ENCODE measurements at places on chromosomes 4 and X. TPM values are rescaled to one million over a fixed set of nuclear protein-coding genes. Genes with fewer than 3 reads are reported as not detected.
A peak's percentile ranks its signal among the peaks of the same experiment; 100 is the strongest.

The SORCS2 gene
- total RNA-seq: 2.7 TPM

DNA sequence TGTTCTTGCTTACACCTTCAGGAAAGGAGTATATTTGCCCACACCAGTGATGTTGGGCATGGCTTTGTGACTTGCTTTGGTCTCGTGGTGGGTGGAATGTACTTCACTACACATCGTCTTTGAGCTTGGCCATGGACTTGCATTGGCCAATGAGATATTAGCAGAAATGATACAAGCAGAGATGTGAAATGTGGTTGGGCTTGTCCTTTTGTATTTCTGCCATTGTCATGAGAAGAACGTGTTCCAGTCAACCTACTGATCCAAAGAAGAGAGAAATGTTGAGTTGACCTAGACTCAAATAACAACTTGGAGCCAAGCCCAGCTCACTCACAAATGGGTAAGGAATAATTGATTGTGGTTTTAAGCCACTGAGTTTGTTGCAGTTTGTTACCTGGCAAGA is 138.4 kb upstream of the ARX start:
- DNase-seq: no peak
- no peaks in the 10 kb centered on the region for H3K4me1 ChIP-seq
- H3K4me3 ChIP-seq: no peak overlapping the region
- H3K36me3 ChIP-seq: no peaks in the 10 kb centered on the region

The RTL3 gene
- 0.09 TPM for total RNA-seq

The CT83 gene
- total RNA-seq: not detected

GRCh38 chr4:108361886-108362285 is 193.2 kb upstream of the LEF1 start:
- no peaks in the 10 kb centered on the region for H3K27me3 ChIP-seq
- peaks cover 81% of the 10 kb centered on the region for H3K4me1 ChIP-seq
- H3K4me3 ChIP-seq: no peak overlapping the region
- no peaks in the 10 kb centered on the region for H3K36me3 ChIP-seq

DNA sequence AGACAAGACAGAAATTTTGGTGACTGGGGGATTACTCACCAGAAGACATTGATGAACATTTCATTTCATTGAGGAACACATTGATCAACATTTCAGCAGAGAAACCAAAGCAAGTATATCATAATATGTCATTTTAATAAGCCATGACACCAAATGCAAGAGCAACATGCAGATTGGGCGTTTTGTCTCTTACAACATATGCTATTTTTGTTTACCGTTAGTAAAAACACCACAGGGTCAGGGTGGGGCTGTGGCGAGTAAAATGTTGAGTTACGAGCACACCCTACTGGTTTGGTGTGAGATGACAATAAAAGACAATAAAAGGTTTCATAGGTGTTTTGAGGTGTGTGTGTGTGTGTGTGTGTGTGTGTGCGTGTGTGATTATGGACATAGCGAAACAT is 294.5 kb downstream of the PDGFC start:
- no peaks in the 10 kb centered on the region for H3K27me3 ChIP-seq
- H3K27ac ChIP-seq: no peak overlapping the region
- no peak overlapping the region for H3K4me3 ChIP-seq
- no peaks in the 10 kb centered on the region for H3K4me1 ChIP-seq
- peak; percentile 6 for DNase-seq

- no peaks in the 10 kb centered on the region for H3K4me1 ChIP-seq
- H3K27me3 ChIP-seq: no peaks in the 10 kb centered on the region
- H3K4me3 ChIP-seq: no peak overlapping the region
- no peak overlapping the region for H3K27ac ChIP-seq
- no peaks in the 10 kb centered on the region for H3K36me3 ChIP-seq
Measured at GRCh38 chr4:124478470-124478869, 234.1 kb downstream of the ANKRD50 start.

DNA sequence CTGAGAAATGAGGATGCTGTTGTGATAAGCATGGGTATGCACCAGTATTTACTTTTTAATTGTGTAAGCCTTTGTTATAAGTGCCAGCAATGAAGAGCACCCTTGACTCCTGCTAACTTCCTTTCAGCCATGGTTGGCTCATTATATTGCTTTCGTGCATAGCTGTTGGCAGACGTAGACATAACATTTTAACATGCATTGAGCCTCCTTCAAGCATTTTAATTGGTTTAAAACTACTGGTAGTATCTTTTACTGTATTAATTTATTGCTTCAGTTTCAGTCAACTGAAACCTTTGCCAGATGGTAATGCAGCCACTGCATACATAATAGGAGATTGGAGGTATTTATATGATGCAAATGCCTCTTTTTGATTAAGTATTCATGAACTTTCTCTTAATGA is 1285.4 kb downstream of the PCDH18 start:
- no peaks in the 10 kb centered on the region for H3K4me1 ChIP-seq
- DNase-seq: no peak
- H3K27me3 ChIP-seq: no peaks in the 10 kb centered on the region
- H3K36me3 ChIP-seq: no peaks in the 10 kb centered on the region
- no peak overlapping the region for H3K4me3 ChIP-seq

- no peak overlapping the region for H3K4me3 ChIP-seq
- DNase-seq: no peak
- no peaks in the 10 kb centered on the region for H3K27me3 ChIP-seq
- H3K36me3 ChIP-seq: no peaks in the 10 kb centered on the region
Measured at GRCh38 chr4:138181287-138181686, 60.9 kb downstream of the SLC7A11 start.

GRCh38 chr4:12041828-12042227 is 613.1 kb upstream of the HS3ST1 start:
- no peaks in the 10 kb centered on the region for H3K27me3 ChIP-seq
- no peak overlapping the region for H3K27ac ChIP-seq
- H3K4me3 ChIP-seq: no peak overlapping the region
- H3K4me1 ChIP-seq: no peaks in the 10 kb centered on the region
- no peak for DNase-seq

DNA sequence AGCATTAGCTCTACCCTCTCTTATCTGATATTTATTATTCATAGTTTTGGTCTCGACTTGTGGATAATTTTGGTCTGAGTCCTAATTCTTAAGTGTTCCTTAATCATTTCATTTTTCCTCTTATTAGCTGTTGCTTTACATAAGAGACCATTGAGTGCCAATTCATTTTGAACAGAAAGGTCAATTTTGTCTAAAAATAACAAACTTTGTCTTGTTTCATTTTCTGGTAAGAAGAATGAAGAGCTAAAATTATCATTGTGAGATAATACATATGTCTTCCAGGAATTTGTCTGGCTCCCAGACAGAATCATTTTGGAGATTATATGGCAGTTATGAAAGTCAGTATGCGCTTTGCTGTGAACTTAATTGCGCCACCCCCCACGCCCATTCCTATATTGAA is 1471.8 kb downstream of the PCDH7 start:
- no peaks in the 10 kb centered on the region for H3K4me1 ChIP-seq
- H3K27ac ChIP-seq: no peak overlapping the region
- H3K4me3 ChIP-seq: no peak overlapping the region
- H3K36me3 ChIP-seq: no peaks in the 10 kb centered on the region
- DNase-seq: no peak

The RBM47 gene
- 7.9 TPM for total RNA-seq

GRCh38 chrX:6738518-6739470 is 203.9 kb upstream of the VCX3A start:
- DNase-seq: peak; percentile 83
- H3K36me3 ChIP-seq: no peaks in the 10 kb centered on the region
- no peaks in the 10 kb centered on the region for H3K27me3 ChIP-seq
- peaks cover 32% of the 10 kb centered on the region for H3K4me1 ChIP-seq
- no peak overlapping the region for H3K4me3 ChIP-seq

GRCh38 chr4:99670409-99671073 is 12.9 kb upstream of the C4orf54 start:
- H3K27me3 ChIP-seq: no peaks in the 10 kb centered on the region
- DNase-seq: no peak
- no peak overlapping the region for H3K4me3 ChIP-seq
- no peak overlapping the region for H3K27ac ChIP-seq

DNA sequence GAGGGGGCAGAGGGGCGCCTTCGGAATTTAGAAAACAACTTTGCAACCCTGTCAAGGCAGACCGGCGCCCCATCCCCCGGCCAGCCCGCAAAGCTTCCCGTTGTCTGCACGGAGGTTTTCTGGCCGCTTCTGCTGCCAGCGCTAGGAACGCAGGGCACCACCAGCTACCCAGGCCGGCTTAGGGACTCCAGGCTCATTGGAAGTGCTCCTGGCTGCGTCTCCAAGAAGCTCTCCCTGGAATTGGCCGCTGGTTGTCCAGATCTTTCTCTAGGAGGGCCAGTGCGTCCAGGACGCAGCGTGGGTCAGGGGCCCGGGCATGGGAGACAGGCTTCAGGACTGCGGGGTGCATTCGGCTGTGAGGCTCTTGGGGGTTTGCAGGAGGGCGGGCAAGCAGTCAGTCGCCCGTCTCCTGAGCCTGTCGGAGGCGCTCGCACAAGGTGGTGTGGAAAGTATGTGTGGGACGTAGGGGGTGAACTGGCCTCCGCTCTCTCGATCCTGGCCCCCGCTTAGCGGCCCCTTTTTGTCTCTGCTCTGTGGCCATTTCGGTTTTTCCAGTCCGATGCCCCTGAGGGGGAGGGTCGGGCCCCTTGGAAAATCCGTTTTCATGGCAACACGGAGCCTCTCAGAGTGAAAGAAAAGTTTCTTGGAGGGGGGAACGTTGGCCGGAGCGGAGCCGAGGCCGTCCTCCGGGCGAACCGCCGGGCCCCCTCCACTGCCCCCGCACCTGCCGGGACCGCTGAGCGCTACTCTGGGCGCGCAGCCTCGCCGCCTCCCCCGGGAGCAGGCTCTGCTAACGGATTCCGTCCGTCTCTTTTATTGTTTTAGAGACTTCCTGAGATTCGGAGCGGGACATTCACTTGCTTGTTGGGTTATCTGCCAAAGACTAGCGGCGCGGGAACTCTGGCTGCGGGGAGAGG is 810 bp upstream of the SOX3 start:
- H3K36me3 ChIP-seq: no peaks in the 10 kb centered on the region
- H3K27ac ChIP-seq: no peak overlapping the region
- no peak overlapping the region for H3K4me3 ChIP-seq
- no peak for DNase-seq

DNA sequence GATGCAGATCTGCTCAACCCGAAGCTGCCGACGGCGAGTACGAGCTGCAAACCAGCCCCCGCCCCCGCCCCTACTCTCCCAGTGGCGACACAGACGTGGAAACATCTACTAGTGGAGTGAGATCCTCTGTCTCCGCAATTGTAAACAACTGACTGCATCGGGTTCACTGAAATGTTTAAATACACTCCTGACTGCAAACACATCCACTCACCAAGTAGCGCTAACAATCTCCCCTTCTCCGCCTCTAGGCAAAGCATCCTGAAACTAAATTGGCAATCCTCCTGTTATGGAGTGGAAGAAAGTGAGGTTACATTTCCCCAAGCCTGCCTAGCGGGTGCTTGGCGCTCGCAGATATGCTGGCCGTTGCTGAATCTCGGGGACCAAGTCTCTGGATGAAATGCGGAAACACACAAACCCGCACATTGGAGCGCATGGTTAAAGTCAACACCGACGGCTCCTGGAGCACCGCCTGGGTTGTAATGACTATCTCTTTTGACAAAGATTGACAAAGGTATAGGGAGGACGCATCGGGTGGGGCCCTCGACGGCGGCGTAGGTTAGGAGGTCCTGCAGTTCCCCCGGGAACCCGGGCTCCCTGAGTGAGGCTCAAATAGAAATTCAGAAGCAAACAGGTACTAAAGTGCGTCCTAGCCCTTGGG is 117.0 kb upstream of the TEX13C start:
- no peak overlapping the region for H3K27ac ChIP-seq
- peaks cover 61% of the 10 kb centered on the region for H3K27me3 ChIP-seq
- H3K4me3 ChIP-seq: no peak overlapping the region
- DNase-seq: peak; percentile 19
- H3K4me1 ChIP-seq: no peaks in the 10 kb centered on the region

The MAGEA3 gene
- 0.05 TPM for total RNA-seq

- H3K4me3 ChIP-seq: no peak overlapping the region
- H3K27ac ChIP-seq: no peak overlapping the region
- H3K36me3 ChIP-seq: peaks cover 80% of the 10 kb centered on the region
- H3K4me1 ChIP-seq: no peaks in the 10 kb centered on the region
Measured at GRCh38 chrX:154775419-154776349, 13.0 kb downstream of the DKC1 start.

The CFP gene
- total RNA-seq: 19.8 TPM

The STBD1 gene
- 0.33 TPM for total RNA-seq

DNA sequence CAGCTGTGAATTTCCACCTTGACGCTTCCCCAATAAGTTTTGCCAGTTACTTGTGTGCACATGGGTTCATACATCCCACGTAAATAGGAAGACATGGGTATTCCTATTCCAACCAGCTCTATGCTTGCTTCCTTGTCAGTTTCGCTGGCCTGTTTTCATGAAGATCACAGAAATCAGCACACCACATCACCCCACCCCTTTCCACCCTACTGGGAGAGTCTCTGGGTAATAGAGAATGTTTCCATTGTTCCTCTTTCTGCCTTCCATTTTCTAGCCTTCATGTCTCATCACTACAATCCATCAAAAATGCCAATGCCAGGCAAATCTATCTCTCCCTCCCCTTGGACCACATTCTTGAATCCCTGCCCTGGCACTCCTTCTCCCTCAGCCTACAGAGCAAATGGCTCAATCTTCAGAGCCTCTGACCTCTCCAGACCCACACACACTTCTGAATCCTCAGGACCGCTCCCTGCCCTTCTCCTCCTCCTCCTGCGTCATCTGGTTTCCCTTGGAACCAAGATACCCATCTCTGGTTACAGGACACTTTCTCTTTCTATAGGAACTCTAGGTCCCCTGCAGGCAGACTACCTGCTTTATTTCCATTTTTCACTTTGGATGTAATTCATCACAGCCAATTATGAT is 323.3 kb downstream of the DHX15 start:
- no peaks in the 10 kb centered on the region for H3K36me3 ChIP-seq
- H3K4me1 ChIP-seq: no peaks in the 10 kb centered on the region
- no peak overlapping the region for H3K27ac ChIP-seq
- H3K4me3 ChIP-seq: no peak overlapping the region
- no peaks in the 10 kb centered on the region for H3K27me3 ChIP-seq

GRCh38 chrX:107936434-107936730 is 45.8 kb downstream of the TEX13B start:
- no peak for DNase-seq
- no peak overlapping the region for H3K27ac ChIP-seq
- H3K4me3 ChIP-seq: no peak overlapping the region
- H3K27me3 ChIP-seq: no peaks in the 10 kb centered on the region
- no peaks in the 10 kb centered on the region for H3K4me1 ChIP-seq
- H3K36me3 ChIP-seq: no peaks in the 10 kb centered on the region

The RAI2 gene
- 1.8 TPM for total RNA-seq

The NEIL3 gene
- total RNA-seq: 44.9 TPM
